ENCODE measurements at places on chromosomes 7 and 10.

GRCh38 chr10:12847361-12847975 lies 154.0 kb downstream of the CCDC3 start:
- DNase-seq, result no peak

DNA sequence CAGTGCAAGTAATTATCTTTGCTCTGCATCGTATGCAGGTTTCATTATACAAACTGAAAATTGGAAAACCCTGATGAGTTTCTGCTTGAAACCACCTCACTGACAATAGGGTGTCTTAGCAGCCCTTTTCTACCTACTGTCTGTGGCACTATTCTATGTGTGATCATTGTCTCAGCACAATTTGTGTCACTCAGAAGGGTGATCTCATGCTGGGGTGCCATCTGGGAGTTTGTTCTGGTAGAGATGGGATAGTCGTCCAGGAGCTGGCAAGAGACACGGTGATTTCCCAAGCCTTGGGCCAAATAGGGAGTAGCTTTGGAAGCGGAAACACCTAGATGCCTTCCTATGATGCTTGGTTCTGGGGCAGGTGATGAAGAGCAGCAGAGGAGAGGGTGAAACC lies 186.3 kb downstream of the FRMD4A start:
- DNase-seq, result no peak

- DNase-seq, result no peak
These were observed 402.8 kb upstream of the PODXL start for GRCh38 chr7:131959106-131959812.

GRCh38 chr7:79823246-79823951 lies 311.2 kb upstream of the GNAI1 start:
- DNase-seq, result no peak

DNA sequence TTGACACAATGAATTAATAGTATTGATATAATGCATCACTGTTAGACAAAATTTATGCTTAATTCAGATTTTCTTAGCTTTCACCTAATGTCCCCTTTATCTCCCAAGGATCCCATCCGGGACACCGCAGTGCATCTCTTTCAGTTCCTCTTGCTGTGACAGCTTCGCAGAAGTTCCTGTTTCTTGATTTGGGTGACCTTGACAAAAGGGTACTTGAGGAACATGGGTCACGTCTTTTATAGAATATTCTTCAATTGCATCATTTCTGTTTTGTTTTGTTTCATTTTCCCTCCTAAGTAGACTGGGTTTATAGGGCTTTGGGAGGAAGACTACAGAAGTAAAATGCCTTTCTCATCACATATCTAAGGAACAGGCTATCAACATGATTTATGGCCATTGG lies 453.2 kb downstream of the DPP6 start:
- no peak for DNase-seq

- no peak for DNase-seq
These were observed 10.7 kb downstream of the DPYSL4 start for GRCh38 chr10:132197271-132198067.

- no peak for DNase-seq
These were observed 442.6 kb upstream of the TEX47 start for GRCh38 chr7:89238156-89238555.

GRCh38 chr10:110794808-110795207 lies 76.9 kb upstream of the PDCD4 start:
- DNase-seq, result no peak

GRCh38 chr7:96415293-96415940 lies 93.5 kb upstream of the SLC25A13 start:
- DNase-seq, result no peak

- no peak for DNase-seq
These were observed 69.6 kb upstream of the PDCD4 start for GRCh38 chr10:110802090-110802489.

DNA sequence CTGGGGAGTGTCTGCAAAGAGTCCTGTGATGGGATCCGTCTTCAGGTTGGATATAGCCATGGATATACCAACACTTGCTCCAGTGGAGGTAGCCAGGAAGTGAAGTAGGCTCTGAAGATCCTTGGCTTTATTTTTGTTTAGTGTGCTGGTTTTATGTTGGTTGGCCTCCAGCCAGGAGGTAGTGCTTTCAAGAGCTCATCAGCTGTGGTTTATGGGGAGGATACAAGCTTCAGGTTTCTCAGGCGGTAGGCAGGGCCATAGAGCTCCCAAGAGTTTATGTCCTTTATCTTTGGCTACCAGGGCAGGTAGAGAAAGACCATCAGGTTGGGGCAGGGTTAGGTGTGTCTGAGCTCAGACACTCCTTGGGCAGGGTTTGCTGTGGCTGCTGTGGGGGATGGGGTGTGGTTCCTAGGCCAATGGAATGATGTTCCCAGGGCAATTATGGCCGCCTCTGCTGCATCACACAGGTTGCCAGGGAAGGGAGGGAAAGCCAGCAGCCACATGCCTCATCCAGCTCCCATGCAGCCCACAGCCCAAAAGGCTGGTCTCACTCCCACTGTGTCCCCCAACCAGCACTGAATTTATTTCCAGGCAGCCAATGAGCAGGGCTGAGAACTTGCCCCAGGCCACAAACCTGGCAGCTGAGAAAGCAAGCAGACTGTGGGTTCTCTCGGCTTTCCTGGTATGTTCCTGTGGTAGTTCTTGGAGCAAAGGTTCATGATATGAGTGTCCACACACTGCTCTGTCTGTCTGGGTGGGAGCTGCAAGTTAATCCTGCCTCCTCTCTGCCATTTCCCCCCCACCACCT lies 67.0 kb upstream of the PRLHR start:
- DNase-seq, result no peak

DNA sequence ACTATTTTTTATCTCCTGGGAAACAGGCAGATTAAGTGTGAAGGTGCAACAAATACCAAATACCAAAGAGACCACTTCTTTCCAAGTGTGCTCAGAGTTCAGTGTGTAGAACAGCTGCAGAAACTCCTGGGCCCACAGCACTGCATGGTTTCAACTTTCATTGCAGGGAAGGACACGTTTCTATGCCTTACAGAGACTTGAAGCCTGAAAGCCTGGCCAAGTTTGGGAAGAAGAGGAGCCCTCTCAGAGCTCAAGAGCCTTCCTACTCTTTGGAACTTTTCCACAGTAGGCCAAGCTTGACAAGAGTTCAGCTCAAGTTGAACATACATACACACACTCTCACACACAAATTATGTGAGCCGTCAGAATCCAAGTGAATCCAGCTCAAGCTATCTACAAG lies 2.5 kb downstream of the HOXA4 start:
- DNase-seq, result no peak

DNA sequence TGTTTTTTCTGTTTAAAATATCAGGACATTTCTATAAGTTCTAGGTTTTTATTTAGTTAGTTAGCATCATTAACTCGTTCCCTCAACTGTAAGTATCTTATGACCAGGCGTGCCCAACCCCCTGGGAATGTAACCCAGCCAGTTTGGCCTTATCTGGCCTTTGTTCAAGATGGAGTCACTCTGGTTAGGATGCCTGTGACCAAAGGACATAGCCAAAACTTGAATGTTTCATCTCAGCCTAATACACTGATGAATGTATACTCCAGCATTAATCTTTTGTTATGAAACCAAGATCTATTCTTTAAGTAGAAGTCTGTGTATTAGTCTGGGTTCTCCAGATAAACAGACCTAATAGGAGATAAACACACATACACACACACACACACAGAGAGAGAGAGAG lies 231.4 kb downstream of the NSUN6 start:
- DNase-seq, result no peak

DNA sequence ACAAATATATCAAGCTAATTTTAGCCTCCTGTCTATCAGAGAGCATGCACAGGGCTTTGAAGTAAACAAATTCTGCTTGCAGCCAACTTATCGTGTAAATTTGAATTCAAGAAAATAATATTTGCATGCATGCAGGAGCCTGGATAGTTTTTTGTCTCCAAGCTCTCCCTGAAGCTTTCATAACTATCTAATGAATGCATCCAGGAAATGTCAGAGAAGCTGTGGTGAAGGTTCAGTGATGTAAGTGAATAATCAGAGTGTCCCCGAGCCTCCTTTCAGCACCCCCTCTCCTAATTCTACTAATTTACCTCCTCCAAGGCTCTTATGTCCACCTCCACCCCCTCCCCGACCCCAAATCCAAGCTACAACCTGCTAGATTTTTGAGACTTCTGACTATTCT lies 172.0 kb upstream of the ZNF32 start:
- no peak for DNase-seq

- DNase-seq, result no peak
These were observed 189.7 kb downstream of the TCF7L2 start for GRCh38 chr10:113139699-113140098.

- DNase-seq, result no peak
These were observed 647.1 kb upstream of the ZWINT start for GRCh38 chr10:57008189-57008588.

- no peak for DNase-seq
These were observed 6.2 kb downstream of the OPALIN start for GRCh38 chr10:96352582-96352981.

- no peak for DNase-seq
These were observed 1106.2 kb downstream of the NRG3 start for GRCh38 chr10:82981137-82981723.

GRCh38 chr7:102914585-102914984 lies 1.8 kb downstream of the LRRC17 start:
- DNase-seq, result no peak

GRCh38 chr10:14815681-14816080 lies 22.2 kb downstream of the CDNF start:
- no peak for DNase-seq

GRCh38 chr7:85150624-85151023 lies 36.2 kb downstream of the SEMA3D start:
- DNase-seq, result no peak

GRCh38 chr10:69814251-69814650 lies 12.5 kb downstream of the COL13A1 start:
- DNase-seq, result no peak

- DNase-seq, result peak; percentile 28
These were observed 97.2 kb downstream of the SLC25A13 start for GRCh38 chr7:96224685-96225084.

GRCh38 chr7:147982307-147982706 lies 608.3 kb upstream of the C7orf33 start:
- DNase-seq, result no peak

DNA sequence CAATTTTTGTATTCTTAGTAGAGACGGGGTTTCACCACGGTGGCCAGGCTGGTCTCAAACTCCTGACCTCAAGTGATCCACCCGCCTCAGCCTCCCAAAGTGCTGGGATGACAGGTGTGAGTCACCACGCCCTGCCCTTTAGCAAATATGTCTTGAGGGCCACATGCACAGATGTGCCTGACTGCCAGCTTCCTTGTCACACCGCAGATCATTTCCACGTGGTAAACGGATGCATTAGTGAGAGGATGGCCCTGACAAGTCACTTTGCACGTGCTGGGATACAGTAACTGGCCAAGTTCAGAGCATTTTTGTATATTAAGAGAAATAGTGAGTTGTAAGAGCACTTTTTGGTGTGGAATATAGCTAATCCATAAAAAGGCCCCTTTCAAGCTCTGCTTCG lies 44.3 kb upstream of the FAM180A start:
- DNase-seq, result no peak

DNA sequence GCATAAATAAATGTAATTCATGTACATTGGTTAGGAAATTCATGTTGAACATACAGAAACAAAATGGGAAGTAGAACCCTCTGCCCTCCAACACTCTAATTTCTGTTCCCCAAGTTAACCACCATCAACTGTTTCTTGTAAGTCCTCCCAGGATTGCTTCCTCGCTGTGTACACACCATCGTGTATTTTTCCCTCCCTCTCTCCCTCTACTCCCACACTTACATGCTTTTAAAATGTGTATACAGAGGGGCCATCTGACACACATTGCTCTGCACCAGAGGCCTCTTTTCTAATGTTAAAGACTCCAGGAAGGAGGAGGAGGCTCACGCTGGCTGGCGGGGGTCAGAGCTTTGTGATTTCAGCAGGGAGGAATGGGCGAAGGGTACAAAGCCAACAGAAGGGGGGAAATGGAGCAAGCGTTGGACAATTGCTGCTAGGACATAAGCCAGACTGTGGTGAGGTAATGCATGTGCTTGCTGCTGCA lies 1.9 kb upstream of the EPHA1 start:
- DNase-seq, result no peak

DNA sequence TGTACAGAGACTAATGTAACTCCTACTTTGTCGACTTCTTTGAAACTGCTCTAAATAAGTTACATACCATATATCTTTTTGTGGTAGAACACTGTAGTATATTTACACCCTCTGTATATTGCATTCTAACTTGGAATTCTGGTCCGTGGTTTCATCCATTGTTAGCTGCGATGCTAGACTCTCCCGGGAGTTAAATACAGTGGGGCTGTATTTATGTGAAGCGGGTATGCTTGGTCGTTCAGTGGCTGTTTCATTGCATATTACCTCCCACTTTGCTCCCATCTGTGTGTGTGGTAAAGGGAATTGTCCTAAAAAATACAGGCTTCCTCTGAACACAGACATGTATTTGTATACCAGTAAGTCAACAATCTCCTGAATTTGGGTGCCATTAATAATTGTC lies 231.1 kb downstream of the SLC25A13 start:
- DNase-seq, result no peak

- no peak for DNase-seq
These were observed 22.5 kb downstream of the CTBP2 start for GRCh38 chr10:125137601-125138438.

GRCh38 chr10:121891103-121891502 lies 36.7 kb downstream of the ATE1 start:
- DNase-seq, result no peak

DNA sequence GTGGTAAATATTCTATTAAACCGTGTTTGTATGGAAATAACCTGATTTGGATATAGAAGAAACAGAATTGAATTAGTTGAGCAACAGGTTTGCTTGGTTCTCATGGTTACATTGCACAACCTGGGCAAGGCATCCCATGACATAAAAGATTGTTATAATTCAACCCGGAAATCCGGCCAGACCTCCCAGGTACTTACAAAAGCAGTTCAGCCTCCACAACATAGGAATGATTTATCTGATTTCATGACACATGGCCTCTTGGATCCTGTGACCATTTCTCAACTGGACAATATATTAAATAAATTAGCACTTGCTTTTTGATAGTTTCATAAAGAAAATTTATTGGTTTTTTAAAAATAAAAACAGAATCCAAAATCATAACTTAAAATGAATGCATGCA lies 55.1 kb upstream of the PTPN12 start:
- peak; percentile 15 for DNase-seq

DNA sequence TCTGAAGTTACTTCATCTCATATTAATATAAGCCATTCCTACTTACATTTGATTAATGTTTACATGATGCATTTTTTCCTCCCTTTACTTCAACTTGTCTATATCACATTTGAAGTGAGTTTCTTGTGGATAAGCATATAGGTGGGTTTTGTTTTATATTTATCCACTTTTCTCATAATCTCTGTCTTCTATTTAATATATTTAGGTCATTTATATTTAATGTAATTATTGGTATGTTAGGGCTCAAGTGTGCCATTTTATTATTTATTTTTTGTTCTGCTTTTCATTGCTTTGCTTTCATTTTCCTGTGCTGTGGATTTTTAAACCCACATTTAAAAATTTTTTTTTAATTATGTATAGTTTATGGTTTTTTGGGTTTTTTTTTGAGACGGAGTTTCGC lies 54.8 kb downstream of the OGDH start:
- no peak for DNase-seq

Data from HuH-7.5 (cell line).